CD4-positive, alpha-beta T cell treated with Interferon alpha-2 for 1 hour (primary cell): ENCODE measurements at places on chromosomes 6 and 20.

DNA sequence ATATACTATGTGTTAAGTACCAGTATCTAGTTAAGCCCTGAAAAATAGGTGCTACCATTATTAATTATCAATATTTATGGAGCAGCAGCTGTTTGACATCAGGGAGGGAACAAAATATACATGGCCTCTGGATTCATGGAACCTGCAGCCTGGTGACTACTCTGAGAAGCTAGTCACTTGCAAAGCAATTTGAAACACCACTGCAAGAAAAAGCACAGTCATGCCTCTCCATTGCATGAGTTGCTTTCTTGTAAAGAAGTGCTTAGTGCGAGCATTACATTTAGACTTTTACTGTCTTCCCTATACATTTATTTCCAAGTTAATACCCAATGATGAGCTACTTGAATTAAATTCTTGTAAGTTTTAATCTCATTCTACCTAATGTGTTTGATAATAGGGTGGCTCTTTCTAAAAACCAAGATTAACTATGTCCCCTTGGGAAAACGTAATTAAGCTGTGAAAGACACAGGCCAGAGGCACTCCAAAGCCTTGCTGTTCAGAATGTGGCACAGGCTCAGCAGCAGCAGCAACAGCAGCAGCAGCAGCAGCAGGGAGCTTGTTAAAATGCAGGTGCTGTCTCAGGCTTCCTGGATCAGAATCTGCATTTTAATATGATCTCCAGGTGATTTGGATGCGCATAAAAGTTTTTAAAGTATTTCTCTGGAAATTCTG, 83.6 kb downstream of the PFDN4 start:
- DNase-seq = no peak

DNA sequence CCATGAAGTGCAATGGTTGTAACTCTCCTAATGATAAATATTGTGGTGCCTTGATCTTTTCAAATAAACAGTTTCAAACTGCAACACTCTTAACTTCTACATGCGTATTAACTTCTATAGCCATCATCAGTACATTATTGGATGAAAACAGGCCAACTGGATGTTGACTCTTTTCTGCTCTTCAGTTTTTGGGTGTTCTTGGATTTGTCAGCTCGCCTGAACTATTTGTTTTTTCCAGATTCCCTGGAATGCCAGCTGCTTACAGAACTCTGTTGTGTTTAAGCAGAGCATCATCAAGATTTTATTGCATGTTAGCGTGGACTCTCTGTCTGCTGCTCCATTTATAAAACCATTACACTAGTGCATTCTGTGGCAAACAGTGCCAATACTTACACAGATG, 626.1 kb downstream of the HDGFL1 start:
- DNase-seq = no peak

DNA sequence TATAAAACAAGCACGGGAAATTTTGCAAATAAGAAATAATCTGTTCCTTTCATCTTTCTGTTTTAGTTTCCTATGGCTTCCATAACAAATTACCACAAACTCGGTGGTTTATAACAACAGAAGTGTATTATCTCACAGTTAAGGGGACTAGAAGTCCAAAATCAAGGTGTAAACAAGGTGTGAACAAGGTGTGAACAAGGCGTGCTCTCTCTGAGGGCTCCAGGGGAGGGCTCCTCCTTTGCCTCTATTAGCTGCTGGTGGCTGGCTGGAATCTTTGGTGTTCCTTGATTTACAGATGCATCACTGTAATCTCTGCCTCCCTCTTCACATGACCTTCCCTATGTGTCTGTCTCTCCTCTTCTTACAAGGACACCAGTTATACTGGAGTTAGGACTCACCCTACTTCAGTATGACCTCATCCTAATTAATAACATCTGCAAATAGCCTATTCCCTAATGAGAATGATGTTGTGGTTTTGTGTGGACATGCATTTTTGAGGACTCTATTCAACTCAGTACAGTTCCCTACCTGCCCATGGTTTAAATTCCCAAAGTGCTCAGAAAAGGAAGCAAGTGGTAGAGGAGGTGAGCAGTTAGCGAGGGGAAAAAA, 17.5 kb upstream of the BMP5 start:
- no peak for DNase-seq

DNA sequence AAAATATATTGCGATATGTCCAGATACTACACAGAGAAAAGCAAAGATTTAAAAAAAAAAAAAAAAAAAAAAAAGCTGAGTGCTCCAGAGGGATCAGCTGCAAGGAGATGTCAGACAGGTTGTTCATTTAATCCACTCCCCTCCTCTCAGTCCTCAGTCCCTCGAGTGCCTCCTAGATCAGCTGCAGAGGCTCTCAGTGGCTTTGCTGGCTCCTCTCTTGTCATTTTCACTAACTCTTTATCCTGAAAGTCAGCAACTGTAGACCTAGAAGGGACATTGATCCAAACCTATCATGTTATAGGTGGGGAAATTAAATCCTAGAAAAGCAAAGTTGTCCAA, 61.6 kb downstream of the KIAA0319 start:
- DNase-seq = no peak

- DNase-seq = no peak
Observed at GRCh38 chr6:103140308-103141027, 1719.3 kb downstream of the HACE1 start.

DNA sequence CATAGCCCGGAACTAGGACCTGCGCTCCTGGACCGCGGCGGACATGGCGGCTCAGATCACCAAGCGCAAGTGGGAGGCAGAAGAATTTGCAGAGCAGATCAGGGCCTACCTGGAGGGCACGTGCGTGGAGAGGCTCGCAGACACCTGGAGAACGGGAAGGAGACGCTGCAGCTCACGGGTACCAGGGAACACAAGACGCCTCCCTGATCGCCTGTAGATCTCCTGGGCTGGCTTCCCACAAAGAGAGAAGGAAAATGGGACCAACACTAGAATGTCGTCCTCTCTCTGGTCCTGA, 15.1 kb upstream of the HLA-A start:
- DNase-seq = no peak

DNA sequence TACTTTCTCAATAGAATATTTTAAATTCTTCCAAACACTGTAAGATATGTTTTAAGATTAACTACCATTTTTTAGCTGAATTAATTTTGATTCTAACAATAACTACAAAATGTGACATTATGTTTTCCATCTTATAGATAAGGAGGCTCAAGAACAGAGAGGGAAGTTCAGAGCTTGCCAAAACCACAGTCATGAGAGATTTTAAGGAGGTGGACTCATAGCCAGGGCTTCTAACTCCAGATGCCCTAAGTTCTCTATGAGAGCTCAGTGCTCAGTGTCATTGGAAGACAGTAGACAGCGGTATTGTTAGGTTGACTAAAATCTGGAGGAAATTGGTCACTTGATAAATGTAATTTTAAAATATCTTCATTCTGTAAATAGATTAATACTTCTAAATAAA, 144.2 kb downstream of the PACRG start:
- DNase-seq = no peak
